GF-D8 (cell line): ENCODE measurements at places on chromosomes 13 and 19.

DNA sequence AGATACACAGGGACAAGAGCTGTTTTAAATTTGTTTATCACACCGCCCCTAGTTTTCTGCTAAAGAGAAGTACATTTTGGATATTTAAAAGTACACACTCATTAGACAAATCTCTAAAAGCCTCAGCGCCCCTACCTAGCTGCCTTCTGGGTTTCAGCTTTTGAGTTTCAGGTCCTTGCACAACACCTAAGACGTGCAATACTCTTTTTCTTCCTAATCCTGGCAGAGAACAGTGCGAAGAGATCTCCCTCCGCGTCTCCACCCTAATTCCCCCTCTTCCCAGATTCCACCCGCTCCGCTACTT, 421 bp upstream of the KLF5 start:
- no peak for DNase-seq

DNA sequence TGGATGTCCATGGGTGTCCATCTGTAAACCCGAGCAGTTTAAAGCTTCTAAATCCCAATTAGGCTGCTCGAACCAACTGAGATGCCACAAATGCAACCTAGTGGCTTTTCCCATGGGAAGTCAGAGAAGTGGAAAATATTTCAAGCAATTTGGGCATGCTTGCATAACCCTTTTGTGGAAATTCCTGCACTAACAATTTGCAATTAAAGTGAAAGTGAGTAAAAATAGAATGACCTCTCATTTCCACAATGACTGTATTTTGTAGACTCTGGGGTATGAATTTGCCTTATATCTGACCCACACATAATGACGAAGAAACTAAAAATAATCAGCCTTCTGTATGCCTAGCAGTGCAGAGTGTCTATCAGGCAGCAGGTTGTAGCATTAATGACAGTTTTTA, 91.8 kb upstream of the TSC22D1 start:
- no peak for DNase-seq

DNA sequence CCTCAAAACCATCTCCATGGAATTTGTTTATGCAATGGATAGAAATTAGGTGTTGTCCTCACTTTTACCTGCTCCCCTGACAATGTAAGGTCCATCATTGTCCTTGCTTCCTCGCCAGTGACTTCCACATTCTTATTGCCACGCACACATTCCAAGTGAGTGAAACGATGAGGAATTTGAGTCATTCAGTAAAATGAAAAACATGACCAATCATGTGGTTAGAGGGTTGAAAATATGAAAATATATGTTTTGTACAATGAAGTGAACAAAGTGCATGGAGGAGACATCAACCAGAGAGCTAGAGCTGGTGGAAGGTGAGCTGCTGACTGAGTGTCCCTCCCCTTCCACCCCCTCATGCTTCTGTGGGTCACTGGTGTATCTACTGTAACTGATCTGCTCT, 91.7 kb downstream of the ATP8A2 start:
- no peak for DNase-seq

DNA sequence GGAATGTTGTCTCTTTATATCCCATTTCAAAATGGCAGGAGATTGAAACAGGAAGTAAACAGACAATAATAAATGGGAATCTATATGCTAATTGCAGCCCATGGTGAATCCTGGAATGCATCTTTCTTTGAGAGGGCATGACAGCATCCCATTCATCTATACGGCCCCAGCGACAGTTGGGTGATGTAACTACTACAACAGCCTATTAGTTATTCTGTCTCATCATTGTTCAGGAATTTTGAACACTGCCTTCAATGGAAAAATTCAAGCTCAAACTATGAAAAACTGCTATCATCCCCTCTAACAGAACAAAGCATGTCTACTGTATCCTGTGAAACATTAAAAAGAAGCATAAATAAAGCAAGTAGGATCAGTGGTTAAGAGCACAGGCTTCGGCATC, 262.1 kb downstream of the DCT start:
- DNase-seq: no peak
